ENCODE measurements at places on chromosomes 13 and 19.
A peak's percentile ranks its signal among the peaks of the same experiment; 100 is the strongest.

DNA sequence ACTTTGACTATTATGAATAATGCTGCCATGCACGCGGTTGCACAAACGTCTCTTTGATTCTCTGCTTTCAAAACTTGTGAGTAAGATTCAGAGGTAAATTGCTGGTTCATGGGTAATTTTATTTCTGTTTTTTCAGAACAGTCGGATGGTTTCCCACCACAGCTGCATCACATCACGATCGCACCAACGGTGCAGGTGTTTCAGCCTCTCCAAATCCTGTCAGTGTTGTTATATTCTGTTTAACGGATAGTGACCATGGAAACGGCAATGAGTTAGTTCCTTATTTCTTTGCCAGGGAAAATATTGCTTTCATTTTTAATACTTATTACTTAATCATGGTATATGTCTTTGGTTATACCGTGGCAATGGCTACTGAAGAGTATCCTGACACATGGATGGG is 19.1 kb upstream of the ZNF835 start:
- no peak for DNase-seq

GRCh38 chr13:43805071-43805468 is 18.3 kb upstream of the ENOX1 start:
- DNase-seq: peak; percentile 6

DNA sequence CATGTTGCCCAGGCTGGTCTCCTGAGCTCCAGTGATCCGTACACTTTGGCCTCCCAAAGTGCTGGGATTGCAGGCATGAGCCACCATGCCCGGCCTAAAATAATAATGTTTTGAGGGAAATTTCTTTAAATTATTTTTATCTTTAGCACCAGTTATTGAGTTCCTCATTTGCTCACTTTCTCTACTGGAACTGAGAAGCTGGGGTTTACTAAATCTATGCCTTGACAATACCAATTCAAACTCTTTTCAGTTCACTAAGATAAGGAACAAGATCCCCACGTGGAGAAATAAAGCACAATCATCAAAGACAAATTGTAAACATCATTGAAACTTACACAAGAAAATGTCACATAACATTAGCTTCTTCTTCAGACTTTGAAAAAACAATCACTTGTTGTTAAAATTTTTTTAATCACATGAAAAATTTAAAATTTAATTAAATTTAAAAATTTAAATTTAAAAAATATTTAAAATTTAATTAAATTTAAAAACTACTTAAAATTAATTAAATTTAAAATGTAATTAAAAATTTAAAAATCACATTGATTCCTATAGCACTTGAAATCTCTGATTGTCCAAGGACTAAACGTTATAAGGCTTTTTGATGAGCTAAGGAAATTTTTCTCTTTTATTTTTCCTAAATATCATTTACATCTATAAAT is 25.2 kb upstream of the XPO4 start:
- DNase-seq: no peak

DNA sequence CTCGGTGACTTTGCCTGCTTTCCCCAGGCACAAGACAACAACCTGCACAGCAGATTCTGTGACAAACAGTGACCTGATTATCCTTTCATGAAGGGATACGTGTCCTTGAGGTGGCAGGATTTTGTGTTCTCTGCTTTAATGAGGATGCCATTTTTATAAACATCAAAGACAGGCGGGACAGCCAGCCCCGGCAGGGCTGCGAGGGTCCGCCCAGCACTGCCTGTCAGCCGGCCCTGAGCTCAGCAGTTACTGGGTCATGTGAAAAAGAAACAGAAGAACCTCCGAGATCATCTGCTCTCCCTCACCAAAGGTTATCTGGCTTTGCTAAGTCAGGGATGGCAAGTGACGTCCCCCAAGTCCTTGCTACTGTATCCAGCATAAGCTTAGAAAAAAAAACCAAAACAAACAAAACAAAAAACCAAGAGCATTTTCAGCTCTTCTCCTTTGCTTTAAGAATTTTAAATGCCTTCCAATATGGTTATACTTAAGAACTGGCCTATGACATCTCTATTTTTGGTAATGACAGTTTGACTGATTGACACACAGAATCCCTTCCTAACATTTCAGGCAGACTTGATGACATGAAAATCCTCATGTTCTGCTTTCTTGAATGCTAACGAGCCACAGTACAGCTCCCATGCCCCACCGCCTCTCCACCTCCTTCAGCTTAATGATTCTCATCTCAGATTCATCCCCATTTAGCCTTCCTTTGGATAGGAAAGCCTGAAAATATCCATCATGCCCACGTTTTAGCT is 666.6 kb upstream of the ARGLU1 start:
- no peak for DNase-seq

DNA sequence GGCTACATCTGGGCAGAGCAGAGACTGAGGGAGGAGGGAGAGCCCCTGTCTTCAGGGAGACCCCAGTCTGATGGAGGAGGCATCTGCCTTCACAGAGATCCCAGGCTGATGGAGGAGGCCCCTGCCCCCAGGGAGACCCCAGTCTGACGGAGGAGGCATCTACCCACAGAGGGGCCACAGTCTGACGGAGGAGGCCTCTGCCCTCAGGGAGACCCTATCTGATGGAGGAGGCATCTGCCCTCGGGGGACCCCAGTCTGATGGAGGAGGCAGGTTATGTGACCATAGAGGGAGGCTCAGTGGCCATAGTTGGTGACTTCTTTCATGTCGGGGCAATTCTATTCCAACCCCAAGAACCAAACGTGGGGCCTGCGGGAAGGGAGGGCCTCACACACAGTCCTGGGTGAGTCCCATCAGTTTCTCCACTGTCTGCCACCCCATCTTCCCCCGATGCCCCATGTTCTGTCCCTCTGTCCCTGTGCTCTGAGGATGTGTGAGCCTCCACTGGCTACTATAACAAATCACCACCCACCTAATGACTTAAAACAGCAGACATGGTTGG is 14.3 kb downstream of the MISP start:
- no peak for DNase-seq

DNA sequence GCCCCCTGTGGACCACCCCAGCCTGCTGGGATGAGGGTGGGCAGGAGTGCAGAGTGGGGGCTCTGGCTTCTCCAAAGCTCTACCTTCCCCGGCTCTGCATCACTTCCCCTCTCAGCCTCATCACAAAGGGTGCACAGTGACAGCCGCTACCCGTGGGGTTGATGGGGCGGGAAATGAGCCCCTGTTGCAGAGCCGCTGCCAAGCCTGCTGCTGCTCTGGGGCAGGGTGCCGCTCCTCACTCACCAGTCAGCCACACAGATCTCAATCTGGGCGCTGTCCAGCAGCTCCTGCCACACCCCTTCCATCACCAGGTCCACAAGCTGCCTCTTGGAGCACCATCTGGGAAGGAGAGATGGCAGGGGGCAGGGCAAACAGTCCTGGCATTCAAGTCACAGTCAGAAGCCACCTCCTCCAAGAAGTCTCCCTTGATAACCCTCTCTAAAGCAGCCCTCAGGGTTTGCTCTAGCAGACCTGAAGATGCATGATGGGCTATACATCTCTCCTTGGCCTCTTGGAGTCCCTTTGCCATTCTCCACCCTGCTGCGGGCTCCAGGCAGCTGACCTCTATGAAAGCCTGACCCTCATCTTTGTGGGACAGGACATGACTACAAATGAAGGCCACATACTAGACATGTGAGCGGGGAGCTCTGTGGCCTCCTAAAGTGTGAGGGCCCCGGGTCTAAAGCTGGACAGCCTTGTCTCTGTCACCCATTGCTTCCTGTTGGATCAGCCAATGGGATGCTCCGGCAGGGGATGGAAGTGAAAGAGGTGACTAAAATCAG is 15.7 kb downstream of the MRPS12 start:
- no peak for DNase-seq

DNA sequence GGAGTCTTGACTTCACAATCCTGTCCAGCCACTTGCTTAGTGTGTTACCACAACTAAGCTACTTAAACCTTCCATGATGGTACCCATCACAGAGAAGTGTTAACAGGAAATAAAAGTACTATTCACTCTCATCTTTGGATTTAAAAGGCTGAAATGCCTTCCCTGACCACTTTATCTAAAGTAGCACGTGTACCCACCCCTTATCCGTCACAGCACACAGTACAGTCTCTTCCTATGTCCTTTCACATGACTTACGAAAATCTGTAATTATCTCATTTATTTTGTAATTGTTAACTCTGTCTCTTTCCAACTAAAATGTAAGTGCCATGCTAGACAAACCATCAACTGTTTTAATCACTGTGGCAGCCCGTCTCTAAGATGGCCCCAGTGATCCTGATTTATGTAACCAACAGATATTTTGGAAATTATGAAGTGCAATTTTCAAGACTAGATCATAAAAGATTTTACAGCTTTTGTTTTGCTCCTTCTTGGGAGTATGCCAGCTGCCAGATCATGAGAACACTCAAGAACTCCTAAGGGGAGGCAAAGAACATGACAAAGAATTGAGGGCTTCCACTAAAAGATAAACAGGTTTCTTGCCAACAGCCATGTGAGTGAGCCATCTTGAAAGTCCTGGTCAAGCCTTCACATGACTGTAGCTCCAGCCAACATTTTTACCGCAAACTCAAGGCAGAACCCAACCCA is 44.9 kb downstream of the DIAPH3 start:
- no peak for DNase-seq

DNA sequence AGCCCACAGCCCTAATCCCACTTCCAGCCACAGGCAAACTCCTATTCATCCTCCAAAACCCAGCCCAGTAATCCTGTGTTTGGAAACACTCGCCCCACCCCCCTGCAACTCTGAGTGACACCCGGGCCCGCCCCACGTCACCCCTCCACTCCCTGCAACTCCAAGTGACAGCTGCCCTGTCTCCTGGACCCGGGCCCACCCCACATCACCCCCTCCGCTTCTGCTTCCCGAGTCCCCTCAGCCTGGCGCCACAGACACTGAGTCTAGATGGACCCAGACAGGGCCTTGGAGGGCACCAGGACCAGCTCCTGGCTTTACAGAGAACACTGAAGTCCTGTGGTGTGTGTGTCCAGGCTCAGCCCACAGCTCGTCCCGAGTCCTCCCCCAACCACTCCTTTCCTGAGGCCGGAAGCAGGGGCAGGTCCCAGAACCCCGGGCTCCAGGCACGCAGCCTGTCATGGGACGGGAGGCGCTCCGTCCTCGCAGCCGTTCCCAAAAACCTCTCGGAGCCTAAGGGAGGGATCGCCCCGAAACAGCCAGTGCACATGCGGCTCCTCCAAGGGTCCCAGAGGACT is 7.7 kb downstream of the REXO1 start:
- no peak for DNase-seq

- no peak for DNase-seq
These were observed 18.6 kb downstream of the MCF2L start for GRCh38 chr13:112987682-112988024.

DNA sequence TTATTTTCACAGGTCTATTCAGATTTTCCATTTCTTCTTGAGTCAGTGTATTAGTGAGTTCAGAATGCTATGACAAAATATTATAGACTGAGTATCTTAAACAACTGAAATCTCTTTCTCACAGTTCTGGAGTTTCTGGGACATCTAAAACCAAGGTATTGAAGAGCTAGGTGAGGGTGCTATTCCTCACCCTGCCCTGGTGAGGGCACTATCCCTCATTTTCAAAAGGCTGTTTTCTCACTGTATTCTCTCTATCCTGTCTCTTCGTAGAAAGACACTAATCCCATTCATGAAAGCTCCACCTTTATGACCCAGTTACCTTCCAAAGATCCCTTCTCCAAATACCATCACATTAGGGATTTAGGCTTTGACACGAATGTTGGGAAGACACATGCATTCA is 1617.1 kb downstream of the PCDH9 start:
- no peak for DNase-seq

DNA sequence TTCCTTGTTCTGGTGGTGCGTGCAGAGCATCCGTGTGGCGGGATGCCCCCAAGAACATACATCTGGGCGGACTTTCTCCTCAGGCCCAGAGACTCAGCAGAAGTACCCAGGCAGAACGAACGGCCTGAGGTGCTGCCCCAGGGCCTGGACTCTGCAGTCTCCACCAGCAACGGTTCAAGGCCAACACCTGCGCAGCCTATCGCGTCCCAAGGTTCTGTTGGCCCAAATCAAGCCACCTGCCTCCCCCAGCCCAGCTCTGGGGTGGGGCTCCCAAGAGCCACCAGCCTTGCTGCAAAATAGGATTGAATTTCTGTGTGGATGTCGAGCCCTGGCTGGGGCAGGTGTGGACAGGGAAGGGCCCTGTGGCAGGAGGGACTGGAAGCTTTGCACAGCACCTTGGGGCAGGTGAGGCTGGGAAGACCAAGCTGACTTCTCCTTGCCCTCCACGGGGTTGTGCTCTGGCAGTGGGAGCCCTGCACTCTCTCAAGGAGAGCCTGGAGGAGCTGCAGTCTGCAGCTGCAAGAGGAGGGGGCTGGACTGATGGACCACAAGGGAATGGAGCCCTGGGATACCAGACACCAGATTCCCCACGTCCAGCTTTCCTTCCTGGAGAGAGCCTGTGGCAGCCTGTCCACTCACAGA is 146.9 kb downstream of the ZNF536 start:
- no peak for DNase-seq

- DNase-seq: no peak
These were observed 12.2 kb upstream of the MLLT1 start for GRCh38 chr19:6292006-6292405.

DNA sequence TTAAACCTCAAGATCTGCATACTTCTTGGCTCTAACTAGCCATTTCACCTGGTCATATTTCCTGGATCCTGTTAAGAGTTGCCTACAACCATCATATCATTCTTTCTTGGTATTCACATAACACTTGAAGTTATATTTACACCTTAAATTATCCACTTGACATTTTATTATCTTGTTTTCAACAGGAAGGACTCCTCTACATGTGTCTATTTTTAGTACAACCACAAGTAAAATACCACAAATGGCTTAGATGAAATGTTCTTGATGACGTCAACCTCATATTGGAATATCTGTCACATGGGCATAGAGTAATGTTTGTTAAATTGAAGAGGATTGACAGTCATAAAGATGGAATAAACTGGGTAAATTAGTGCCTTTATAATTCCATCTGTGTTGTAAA is 9.4 kb downstream of the PCDH20 start:
- DNase-seq: no peak

GRCh38 chr13:50309882-50310594 is 294.8 kb downstream of the KCNRG start:
- DNase-seq: no peak

- DNase-seq: no peak
These were observed 10.4 kb upstream of the GPR32 start for GRCh38 chr19:50759886-50760285.

DNA sequence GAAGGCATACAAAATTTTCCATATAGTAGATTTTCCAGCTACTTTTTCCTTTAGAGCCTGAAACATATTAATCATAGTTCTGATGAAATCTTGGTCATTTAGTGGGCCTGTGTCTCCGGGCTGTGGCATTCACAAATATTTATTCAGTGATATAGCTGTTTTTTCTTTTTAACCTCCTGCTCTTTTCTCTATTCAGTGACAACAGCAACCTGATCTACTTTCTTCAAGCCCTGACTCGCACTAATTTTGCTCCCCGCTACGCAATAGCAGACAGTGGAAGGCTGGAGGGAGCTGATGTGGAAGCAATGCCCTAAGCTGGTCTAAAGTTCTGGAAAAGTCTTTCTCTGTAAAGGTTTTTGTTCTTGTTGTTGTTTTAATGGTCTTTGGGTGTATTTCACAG is 289.7 kb downstream of the SLITRK6 start:
- no peak for DNase-seq

Data from activated naive CD4-positive, alpha-beta T cell treated with Interleukin-2 at 50 U/mL for 16 hours (primary cell).